ENCODE measurements at places on chromosomes 11 and 22. TPM values are rescaled to one million over a fixed set of nuclear protein-coding genes. Genes with fewer than 3 reads are reported as not detected.

DNA sequence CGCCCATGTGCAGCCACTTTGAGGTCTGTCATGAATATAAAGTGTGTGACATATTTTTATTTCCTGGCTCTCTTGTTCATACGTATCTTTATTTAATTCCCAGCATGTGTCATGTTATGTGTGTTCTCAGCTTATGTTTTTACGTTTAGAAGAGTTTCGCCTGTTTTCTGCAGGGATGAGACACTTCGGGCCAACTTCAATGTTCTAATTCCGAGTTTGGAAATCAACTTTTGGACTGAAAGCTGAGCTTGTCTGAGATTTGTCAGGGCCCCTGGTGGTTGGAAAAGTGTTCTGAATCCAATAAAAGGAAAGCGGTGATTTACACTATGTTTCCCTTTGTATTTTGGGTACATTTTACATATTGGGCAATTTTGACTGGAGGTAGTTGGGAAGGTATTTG lies 810.7 kb downstream of the TBC1D22A start:
- DNase-seq, result no peak

- no peak for DNase-seq
Observed at GRCh38 chr22:21734540-21735199, 924 bp downstream of the YPEL1 start.

Gene CD3G
- total RNA-seq, result 0.80 TPM

- no peak for DNase-seq
Observed at GRCh38 chr11:106917973-106918372, 100.3 kb downstream of the GUCY1A2 start.

GRCh38 chr11:118230088-118230487 lies 5.3 kb upstream of the JAML start:
- DNase-seq, result no peak
